CD4-positive, alpha-beta T cell treated with Interleukin-17A for 4 hours (primary cell): ENCODE measurements at places on chromosomes 2 and 18.

DNA sequence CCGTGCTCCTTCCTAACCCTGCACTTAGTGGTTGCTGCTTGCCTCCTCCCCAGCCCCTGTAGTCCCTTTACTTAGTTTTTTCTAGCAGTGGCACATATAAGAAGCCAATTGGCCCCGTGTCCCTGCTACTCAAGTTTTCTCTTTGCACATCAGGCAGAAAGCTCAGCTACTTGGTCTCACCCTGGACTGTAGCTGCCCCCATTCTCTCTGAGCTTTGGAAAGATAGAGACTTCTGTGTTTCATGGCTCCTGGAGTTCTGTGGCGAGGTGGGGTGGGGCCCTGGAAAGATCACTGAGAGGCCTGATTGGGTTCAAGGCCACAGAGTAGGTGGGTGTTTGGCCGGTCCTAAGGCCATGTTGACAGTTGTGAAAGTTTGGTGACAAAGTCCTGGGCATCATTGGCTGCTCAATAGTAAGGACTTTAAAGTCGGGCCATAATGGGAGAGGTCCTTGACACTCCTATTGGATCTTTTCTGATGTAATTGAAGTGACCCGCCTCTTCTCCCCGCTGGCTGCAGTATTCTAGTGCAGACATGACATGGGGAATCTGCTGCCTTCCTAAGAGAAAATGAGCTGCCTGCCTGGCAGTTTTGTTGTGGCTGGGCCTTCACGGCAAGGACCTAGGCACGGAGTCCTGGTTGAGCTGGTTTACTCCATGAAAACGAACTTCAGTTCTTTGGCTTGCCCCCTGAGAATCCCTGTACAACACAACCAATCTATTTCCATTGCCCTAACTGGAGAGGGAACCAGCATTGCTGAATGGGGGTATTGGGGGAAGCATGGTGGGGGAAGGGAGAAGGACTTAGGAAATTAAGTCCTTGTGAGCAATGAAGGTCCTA lies 26.2 kb upstream of the CYP27A1 start:
- no peak for DNase-seq

GRCh38 chr2:136143603-136144451 lies 25.9 kb upstream of the CXCR4 start:
- DNase-seq: no peak

- DNase-seq: no peak
These were observed 114.0 kb downstream of the NOL10 start for GRCh38 chr2:10575609-10576280.

GRCh38 chr2:197705912-197706838 lies 1.0 kb downstream of the MARS2 start:
- peak; percentile 47 for DNase-seq

DNA sequence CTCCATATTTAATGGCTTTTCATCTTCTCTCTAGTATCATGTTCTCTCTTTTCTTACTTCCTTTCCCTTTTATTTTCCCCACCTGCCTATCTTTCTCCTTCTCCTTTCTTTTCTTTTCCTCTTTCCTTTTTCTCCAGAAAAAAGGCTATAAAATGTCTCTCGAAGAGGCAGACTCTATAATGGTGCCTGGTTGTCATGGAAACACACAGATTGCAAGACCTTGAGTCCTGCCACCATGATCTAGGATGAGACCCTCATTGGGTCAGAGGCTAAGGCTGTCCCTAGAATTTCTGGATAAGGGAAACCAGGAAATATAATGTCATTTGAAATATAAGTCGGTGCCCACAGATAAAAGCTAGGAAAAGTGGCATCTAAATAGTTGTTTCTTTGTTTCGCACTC lies 36.5 kb upstream of the LHCGR start:
- DNase-seq: no peak

GRCh38 chr2:188425266-188425665 lies 133.6 kb downstream of the GULP1 start:
- DNase-seq: no peak

DNA sequence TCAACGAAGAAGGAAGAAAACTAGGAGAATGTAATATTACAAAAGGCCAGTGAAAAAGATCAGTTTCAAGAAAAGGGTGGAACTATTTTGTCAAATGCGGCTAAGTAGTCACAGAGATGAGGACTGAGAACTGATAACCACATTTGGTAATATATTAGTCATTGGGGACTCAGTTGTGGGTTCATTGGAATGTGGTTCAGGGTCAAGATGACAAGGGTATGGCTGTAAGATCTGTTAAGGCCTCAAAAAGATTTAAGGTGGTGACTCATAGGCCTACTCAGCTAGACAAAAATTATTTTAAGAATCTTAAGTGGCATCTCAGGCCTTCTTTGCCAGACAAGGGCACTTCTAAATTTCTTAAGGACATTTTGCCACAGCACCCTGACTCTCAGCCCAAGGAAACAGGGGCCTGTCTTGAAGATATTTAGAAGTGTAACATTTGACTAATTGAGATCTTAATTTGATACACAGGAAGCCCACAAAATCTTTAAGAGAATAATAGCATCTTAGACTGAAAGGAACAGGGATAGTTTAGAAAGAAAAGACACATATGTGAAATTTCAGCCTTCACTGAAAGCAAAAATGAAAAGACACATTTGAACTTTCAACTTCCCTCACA lies 81.3 kb downstream of the STRADB start:
- no peak for DNase-seq

GRCh38 chr2:41972179-41972578 lies 75.6 kb upstream of the PKDCC start:
- DNase-seq: no peak

DNA sequence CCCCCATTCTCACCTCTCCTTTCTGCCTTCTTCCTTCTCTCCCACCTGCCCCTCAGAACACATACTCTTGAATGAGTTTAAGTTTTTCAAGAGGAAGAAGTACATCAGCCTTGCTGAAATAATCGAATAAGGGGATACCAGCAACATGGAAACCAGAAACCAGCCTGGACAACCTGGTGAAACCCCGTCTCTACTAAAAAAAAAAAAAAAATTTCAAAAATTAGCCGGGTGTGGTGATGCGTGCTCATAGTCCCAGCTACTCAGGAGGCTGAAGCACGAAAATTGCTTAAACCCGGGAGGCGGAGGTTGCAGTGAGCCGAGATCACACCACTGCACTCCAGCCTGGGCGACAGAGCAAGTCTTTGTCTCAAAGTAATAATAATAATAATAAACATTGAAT lies 75.0 kb upstream of the SLC1A4 start:
- no peak for DNase-seq

GRCh38 chr18:48754993-48755473 lies 195.7 kb downstream of the SMAD7 start:
- no peak for DNase-seq

- DNase-seq: no peak
These were observed 33.3 kb downstream of the SPP2 start for GRCh38 chr2:234083572-234084348.

DNA sequence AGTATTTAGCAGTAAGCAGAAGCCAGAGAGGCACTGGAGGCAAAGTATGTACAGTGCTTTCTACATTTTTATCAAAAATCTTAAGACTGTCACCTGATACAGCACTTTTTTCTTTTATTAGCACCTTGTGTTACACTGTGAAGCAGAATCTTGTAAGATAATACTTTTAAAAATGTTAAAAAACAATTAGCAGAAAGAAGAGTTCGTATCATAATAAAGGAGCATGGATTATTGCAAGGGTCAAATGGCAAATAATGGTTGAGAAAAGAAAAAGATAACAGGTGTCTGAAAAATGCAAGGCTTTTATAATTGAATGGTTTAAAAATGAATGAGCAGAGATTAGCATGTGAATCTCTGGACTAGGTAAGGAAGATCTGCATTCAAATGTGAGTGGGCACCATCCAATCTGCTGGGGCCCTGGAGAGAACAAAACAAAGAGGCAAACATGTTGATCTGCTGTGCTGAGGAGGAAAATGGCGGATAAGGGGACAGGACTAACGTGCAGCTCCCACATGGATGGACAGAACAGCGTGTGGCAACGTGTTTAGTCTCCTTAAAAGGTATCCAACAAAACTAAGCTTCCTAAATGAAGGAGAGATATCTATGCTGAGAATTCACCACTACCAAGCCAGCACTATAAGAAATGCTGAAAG lies 9.5 kb downstream of the CEBPZOS start:
- no peak for DNase-seq

DNA sequence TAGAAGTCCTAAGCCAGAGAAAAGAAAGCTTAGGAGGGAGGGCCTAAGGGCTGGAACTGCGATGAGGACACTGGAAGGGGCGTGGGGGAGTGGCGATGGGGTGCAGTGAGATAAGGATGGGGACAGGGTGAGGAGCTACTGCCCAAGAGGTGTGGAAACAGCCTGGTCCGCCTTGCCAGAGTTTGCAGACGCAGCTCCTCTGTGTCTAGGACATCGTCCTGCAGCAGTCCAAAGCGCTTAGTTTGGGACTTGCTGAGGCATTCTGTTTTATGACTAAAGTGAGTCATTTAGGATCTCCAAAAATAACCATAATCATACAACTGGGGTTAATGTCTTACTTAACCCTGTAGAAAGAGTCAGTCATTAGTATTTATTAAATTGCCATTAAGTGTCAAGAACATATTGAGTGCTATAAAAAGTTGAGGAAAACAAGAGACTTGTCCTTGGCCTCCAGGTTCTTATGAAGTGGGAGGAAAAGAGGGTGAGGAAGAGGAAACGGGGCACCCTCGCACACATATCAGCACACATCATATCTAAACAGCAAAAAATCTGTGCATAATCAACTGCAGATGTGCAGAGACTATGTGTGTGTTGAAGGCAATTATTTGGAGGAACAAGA lies 74.8 kb downstream of the CDK15 start:
- DNase-seq: no peak

- DNase-seq: no peak
These were observed 41.2 kb upstream of the HNRNPA3 start for GRCh38 chr2:177171418-177171865.

DNA sequence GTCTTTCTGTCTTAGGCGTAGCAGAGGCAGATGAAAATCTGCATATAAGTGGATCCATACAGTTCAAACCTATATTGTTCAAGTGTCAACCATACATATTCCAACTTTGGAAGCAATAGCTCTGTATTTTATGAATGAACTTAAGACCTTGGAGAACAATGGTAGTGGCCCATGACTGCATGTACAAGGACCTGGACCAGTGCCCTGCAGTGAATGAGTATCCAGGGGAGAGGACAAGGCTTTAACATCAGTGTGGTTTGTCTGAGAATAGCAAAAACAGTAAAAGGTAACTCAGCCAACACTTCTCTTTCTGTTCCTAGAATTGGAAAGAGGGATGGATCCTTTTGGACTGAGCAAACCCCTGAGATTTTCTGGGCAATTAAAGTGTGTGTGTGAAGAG lies 230.8 kb upstream of the LINC00305 start:
- DNase-seq: no peak

DNA sequence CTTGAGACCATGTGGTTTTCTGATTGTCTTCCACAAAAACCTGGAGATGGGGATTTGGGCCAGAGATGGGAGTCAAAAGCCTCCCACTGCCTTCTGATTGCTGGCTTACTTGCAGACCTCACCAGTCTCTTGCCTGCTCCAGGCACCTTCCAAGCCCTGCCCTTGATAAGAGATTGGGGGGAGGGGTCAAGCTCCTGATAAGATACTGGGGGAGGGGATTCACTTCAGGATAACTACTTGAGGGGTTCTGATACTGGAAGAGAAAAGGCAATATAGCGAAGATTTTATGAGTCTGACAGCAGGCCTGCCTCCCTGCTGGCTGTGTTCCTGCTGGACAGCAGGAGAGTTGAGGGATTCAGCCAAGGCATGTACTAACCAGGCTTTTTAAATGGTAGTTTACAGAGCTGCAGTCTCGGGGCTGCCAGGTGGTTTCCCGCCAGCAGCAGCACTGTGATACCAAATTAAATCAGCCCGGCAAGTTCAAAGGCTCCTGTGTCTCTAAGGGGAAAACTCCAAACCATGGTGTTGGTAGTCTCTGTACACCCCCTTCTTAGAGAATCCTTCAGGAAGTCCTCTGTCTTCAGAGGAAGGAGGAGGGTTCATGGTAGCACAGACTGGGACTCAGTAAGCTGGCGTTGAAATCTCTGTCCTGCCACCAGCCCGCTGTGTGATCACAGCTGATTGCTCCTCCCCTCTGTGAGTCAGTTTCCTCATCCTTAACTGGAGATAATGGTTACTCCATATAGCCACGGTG lies 58.3 kb downstream of the FBXO36 start:
- DNase-seq: peak; percentile 8

GRCh38 chr2:14967729-14968128 lies 335.2 kb downstream of the LRATD1 start:
- DNase-seq: no peak

DNA sequence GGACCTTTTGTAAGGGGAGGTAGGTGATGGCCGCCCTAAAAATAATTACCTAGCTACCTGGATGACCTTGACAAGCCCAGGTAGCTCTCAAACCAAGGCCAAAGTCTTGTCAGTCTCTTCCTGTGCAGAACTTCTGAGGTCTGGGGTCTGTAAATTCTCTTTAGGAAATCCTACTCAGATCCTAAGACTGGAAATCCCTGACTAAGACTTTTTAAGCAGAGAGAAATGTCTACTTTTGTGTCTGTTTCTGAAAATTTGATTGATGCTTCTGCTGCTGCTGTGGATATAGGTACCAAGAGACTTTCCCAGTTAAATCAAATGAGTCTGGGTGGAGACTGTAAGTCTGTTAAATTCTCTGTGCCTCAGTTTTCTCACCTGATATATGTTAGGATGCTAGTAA lies 36.9 kb upstream of the SIX3 start:
- DNase-seq: no peak

GRCh38 chr2:37907501-37908225 lies 17.4 kb upstream of the RMDN2 start:
- DNase-seq: no peak

- no peak for DNase-seq
These were observed 697.4 kb downstream of the CBLN2 start for GRCh38 chr18:71846716-71847115.

DNA sequence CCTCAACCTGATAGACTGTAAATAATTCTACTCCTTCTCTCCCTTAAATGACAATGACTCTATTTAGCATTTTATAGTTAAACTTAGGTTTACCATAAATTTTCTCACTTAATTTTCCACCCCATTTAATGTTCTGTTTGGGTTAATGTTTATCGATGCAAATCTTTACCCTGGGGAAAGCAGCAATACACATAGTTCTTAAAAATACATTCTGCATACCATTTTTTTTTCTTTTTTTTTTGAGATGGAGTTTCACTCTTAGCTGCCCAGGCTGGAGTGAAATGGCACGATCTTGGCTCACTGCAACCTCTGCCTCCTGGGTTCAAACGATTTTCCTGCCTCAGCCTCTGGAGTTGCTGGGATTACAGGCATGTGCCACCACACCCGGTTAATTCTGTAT lies 14.0 kb downstream of the STAM2 start:
- DNase-seq: no peak

- DNase-seq: no peak
These were observed 37.2 kb downstream of the SLC14A2 start for GRCh38 chr18:45652303-45653080.

- no peak for DNase-seq
These were observed 139.3 kb upstream of the DOK6 start for GRCh38 chr18:69261406-69261805.

- DNase-seq: peak; percentile 57
These were observed 1.8 kb downstream of the SP3 start for GRCh38 chr2:173963323-173963816.

- DNase-seq: no peak
These were observed 19.3 kb downstream of the UPP2 start for GRCh38 chr2:158120664-158121641.

- no peak for DNase-seq
These were observed 30.1 kb upstream of the MBOAT2 start for GRCh38 chr2:9033385-9034168.
